ENCODE measurements at places on chromosomes 16 and 17.

DNA sequence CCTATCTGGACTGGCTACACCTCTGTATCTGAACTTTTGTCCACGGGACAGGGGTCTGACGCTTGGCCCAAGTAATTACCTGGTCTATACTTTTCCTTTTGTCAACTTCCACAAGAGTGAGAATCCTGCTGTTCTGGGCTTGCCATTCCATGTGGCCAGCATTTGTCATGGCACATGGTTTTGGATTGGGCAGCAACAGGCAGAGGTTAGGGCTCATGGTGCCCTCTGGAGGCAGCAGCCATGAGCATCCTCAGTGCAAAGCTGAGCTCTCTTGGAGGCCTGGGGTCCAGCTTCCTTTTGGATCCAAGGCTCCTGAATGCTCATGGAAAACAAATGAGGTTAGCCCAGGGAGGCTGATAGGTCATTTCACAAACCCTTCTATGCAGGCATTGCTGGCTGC, 7.5 kb upstream of the EDC4 start:
- no peak for DNase-seq

- DNase-seq = no peak
Measured at GRCh38 chr17:63635787-63636186, 13.6 kb downstream of the MAP3K3 start.

DNA sequence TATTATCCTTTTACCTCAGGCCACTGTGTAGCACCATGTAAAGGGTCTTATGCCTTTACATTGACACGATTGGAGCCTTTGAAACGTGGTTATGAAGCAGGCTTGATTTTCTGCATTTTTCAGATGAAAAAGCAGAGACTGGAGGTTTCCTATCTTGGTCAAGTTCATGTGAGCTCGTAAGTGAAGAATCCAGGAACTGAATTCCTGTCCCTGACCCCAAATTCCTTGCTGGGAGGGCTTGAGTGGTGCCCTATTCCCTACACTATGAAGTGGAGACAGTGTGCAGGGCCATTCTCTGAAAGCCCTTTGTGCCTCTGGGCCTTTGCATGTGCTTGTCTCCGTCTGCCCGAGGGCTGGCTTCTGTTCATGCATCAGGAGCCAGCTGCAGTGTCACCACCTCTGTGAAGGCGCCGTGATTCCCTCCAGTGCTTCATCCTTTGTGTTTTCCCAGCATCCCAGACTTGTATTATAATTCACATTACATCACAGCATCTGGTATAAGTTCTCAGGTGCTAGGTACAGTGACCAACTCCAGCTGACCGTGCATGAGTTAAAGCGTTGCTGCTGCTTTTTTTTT, 181.1 kb downstream of the SNX29 start:
- no peak for DNase-seq

- DNase-seq = peak; percentile 22
Measured at GRCh38 chr17:45131616-45132319, 547 bp downstream of the PLCD3 start.

DNA sequence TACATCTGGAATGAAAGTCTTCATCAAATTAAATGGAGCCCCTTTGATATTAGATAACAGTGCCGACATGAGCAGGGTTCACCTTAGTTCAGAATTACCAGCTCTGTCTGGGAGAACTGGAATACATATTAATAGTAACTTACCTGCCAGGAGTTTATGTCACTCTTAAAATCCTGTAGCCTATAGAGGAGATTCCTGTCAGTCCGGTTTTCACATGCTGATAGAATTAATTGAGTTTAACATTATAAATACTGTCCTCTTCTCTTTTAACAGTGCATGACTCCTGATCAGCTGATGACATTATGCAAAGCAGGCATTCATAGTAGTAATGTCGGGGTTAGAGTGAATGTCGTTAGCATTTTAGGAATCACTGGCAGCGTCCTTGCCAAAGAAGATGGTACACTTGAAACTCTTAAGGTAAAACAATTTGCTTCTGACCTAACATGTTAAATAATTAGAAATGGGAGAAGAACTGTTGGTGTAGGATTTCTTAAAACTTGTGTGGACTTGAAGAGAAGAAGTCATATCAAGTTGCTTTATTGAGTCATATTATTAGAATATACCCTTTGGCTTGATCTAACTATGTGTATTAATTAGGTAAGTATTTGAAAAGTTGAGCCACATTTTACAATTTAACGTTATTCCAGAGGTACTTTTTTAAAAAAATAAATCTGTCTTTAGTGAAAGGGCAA, 34.3 kb downstream of the HEATR3 start:
- DNase-seq = no peak

DNA sequence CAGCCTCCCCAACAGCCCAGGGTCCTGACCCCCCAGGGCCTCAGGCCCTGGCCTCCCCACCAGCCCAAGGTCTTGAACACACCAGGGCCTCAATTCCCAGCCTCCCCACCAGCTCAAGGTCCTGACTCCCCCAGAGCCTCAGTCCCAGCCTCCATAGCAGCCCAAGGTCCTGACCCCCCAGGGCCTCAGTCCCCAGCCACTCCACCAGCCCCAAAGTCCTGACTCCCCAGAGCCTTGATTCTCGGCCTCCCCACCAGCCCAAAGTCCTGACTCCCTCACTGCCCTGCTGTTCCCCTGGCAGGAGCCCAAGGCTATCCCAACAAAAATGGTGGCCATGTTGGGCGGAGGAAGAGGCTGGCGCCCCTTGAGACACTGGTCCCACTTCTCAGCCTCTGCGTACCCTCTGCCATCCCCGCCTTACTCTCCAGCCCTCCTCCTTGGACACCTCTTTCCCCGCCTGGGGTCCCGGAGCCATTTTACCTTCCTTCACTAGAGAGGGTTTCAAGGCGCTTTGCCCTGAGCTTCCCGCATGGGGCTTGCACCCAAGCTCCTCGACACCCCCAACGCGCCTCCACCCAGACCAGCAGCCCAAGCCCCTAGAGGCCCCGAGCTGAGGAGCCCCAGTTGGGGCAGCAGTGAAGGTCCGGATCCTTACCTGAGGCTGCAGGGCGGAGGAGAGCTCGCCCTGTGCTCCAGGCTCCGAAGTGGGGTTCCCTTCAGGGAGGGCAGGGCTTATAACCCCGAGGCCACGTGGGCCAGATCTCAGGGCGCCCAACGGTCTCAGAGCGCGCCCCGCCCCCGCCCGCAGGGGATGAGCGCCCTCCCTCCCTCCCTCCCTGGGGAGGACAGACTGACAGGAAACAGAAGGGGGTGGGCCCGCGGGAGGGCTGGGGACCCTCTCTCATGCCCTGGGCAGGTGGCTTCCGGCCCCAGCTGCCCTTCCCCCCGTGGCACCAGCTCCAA, 3.5 kb upstream of the TSPOAP1 start:
- peak; percentile 88 for DNase-seq

DNA sequence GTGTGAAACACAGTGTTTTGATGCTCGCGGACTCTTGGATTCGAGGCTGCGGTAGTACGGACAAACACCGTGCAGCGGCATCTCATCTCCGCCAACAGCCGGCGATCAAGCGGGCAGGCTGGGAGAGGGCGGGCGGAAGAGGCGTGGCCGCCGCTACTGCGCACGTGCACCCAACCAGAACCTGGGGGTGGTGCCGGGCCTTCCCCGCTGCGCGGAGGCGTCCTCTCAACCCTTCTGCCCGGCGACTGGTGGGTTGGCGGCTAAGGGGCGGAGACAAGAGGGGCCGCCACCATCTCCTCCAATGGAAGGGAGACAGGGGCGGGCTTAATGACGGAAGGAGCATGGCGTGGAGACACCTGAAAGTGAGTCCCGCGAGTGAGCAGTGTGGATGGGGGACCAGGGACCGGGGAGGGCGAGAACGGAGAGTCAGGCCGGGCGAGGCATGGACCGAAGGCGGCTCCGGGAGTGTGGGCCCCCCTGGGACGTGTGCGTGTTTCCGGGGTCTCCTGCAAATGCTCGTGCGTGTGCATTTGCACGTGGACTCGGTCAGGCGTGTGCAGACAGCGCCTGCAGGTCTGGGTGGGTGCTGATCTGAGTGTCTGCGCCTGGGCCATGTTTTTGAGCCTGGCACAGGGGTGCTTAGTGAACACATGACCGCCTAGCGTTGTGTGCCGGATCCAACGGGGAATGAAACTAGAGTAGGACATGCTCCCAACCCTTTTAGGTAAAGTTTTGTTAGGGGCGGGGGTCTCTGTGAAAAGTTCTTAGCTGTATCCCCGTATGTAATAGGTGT, at the start of gene DHODH:
TSS of gene DHODH (plus strand) at position 321 of the 793 bp plus-strand sequence. CDS start at position 342, 21 bp downstream.
- peak; percentile 97 for DNase-seq

GRCh38 chr17:74796211-74796610, 20.1 kb upstream of the NAT9 start:
- no peak for DNase-seq
